ENCODE measurements at places on chromosomes 1 and 21.

GRCh38 chr1:92968138-92969032, 7.1 kb upstream of the DIPK1A start:
- DNase-seq, result no peak

DNA sequence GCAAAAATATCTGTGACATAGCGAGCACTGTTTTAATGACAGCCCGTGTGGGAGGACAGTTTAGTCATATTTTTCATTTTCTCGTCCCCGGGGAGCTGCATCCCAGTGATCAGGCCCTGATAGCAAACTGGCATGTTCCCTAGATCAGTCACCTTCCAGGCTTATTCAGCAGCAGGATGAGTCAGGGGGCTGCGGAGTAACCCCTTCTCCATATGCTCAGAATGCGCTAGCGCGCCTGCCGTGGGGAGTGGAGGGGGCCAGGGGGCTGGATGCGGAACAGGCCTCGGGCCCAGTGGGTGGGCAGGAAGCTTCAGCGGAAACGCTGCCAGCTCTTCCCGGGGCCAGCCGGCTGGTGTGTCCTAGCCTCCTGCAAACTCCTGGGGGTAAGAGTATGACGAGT, 94.0 kb downstream of the KCND3 start:
- no peak for DNase-seq

- DNase-seq, result no peak
Observed at GRCh38 chr1:72432645-72433267, 150.4 kb upstream of the NEGR1 start.

DNA sequence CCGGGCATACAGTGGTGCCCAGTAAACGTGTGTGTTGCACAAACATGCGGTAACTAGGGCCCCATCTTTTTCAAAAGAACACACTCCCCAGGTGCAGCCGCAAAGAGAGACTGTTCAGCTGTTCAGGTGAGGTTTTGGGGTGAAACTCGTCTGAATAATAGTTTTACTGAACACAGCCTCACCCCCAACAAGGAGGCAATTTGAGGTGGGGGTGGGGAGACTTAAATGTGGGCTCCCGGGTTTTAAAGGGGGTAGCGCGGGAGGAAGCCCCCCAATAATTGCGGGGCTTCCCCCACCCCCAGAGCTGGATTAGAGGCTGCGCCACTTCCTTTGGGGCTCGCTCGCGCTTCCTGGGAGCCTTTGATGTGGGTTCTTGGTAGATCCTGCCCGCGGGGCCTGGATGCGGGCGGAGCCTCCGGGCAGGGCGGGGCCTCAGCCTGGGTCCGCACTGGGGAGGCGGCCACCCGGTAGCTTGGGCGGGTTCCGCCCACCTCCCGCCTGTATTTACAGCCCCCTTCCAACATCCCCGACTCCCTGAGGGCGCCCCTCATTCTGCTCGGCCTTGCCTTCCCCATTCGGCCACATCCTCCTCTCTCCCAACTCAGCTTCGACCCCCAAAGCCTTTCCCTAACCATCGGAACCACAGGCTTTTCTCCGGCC, 6.4 kb upstream of the EPHA2 start:
- DNase-seq, result peak; percentile 39

- no peak for DNase-seq
Observed at GRCh38 chr1:41723786-41724185, 194.9 kb downstream of the HIVEP3 start.

DNA sequence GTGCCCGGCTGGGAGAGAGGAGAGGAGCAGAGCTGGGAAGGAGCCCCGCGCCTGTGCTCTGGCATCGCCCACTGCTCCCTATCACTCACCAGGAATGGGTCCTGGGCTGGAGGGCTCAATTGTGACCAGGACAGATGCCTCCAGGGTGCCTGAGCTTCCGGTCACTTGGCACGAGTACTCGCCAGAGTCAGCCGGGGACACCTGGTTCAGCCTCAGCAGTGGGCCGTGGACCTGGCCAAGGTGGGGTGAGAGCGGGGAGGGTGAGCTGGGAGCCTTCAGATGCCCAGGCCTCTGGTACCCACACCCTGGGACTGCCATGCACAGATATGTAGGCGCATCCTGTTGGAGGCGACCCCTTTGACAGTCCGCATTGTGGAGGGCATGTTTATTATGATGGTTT, 31.1 kb downstream of the LDLRAD2 start:
- DNase-seq, result no peak

GRCh38 chr21:31872452-31873274, at the start of gene HUNK:
Gene HUNK (plus strand): TSS chr21:31873020. CDS start chr21:31873675, 655 bp downstream.
- DNase-seq, result no peak

GRCh38 chr1:93675271-93675670, 6.4 kb downstream of the BCAR3 start:
- DNase-seq, result no peak

- DNase-seq, result no peak
Observed at GRCh38 chr1:196660272-196660671, 8.4 kb downstream of the CFH start.

DNA sequence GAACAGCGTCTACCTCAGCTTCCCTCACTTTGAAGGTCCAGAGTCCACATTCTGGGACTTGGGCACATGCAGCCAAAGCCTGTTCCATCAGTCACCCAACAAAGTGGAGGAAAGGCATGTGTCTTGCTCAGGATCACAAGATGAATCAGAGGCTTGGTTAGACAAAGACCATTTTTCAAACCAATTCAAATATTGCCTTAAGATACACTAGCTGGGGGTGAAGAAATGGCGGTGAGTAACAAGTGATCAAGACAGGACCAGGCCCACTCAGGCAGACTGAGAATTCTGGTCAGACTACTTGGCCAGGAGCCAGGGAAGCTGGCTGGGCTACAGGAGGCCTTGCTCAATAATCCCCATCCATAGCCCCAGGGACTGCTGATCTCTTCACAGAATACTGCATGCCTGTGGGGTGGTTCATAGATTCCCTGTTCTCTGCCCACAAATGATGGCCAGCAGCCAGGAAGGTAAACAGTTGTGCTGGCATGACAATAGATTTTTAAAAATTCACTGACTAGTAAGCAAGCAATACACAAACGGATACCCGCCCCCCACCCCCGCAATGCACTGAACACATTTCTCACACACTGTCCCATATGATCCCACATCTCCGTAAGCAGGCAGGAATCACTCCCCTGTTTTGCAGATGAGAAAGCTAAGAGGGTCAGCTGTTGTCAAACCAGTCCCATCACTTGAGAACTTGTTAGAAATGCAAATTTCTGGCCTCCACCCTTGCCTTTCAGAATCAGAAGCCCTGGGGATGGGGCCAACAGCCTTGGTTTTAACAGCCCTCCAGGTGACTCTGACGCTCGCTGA, 27.2 kb downstream of the ERI3 start:
- DNase-seq, result no peak

GRCh38 chr1:102899935-102900334, 208.4 kb downstream of the COL11A1 start:
- no peak for DNase-seq

- DNase-seq, result no peak
Observed at GRCh38 chr1:199907361-199907760, 120.1 kb upstream of the NR5A2 start.

DNA sequence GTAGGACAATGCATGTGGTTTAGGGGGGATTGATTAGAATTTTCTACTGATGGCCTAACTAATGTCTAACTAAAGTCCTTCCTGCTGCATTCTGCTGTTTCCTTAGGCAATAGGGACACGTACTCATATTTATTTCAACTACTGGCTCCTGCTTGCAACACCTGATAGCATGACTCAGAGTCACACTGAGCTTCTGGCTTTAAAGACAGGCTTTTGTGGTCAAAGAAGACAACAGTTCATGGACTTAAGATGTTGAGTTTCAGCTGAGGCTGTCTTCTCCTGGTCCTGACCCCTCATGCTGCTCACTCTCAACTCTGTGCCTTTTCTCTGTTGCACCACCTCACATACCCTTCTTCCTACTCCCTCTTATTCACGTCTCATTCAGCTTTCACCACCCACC, 29.1 kb upstream of the TRABD2B start:
- DNase-seq, result no peak

- no peak for DNase-seq
Observed at GRCh38 chr1:183093786-183094298, 70.6 kb downstream of the LAMC1 start.

DNA sequence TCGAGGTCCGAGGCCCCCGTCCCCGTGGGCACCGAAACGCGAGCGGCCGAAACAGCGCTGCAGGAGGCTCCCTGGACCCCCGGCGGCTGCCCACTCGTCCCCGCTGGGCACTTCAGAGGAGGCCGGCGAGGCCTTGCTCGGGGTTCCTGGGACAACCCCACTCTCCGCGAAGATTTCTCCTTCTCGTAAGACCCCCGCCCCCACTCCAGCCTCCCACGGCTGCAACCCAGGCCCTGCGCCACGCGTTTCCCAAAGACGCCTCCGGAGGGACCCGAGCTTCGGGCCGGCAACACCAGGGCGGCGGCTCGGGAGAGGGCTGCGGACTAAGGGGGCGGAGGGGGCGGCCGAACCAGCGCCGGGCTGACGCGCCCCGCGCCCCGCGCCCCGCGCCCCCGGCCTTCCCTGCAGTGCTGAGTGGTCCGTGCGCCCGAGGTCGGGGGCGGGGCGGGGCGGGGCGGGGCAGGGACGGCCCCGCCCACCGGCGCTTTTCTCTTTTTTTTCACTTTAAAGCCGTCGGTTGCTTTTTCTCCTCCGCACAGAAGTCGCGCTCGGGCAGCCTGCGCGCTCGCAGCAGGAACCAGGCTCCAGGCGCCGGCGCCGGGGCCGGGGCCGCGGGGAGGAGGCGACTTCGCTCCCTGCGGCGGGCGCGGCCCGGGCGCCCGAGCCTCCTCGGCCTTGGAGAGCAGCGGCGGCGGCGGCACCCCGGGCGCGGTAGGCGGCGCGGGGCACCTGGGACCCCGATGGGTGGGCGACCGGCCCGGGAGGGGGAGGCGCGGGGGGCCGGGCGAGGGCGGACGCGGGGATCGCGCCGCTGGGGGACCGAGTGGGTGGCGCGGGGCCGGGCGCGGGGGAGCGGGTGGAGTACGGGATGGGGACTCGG, at the start of gene SPSB1:
Gene SPSB1 (plus strand): TSS at position 534 of the 880 bp plus-strand sequence. CDS start 62,998 bp downstream, outside the sequence.
- peak; percentile 63 for DNase-seq

GRCh38 chr1:224565186-224565585, 50.9 kb upstream of the CNIH3 start:
- DNase-seq, result no peak

DNA sequence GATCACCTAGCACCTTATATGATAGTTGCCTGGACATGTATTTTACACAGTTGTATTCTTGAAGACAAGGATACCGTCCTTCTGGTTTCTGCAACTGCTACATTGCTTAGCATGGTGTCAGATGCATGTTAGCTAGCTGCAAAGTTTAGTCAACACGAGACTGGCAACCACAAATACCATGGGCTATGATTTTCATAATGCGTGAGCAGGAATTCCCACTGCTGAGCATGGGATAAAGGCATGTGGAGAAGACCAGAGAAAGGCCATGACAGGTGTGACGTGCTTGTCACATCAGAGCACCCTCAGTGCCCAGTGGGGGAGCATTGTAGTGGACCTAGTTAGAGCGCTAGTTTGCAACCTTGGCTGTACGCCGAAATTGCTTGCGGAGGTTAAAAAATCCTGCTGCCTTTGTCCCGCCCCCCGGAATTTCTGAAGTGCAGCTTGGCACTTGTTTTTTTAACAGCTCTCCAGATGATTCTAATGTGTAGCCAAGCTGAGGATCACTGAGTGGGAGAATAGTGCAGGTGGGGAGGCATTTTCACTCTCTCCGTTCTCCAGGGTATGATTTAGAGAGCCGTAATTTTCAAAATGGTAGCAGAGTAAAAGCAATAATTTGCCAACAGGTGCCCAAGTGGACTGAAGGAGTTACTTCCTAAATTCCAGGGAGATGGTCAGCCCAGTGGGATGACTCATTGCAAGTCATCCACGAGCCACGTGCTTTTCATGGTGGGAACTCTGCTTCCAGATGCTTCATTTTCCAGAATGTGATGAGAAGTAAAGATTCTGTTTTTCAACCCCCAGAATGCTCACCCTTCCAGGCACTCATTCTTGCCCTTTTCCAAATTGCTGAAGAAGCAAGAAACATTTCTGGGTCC, 81.0 kb downstream of the CNIH3 start:
- no peak for DNase-seq

GRCh38 chr1:213103377-213104306, 52.6 kb downstream of the RPS6KC1 start:
- DNase-seq, result no peak

- no peak for DNase-seq
Observed at GRCh38 chr1:40390857-40391256, 17.3 kb downstream of the SMAP2 start.

DNA sequence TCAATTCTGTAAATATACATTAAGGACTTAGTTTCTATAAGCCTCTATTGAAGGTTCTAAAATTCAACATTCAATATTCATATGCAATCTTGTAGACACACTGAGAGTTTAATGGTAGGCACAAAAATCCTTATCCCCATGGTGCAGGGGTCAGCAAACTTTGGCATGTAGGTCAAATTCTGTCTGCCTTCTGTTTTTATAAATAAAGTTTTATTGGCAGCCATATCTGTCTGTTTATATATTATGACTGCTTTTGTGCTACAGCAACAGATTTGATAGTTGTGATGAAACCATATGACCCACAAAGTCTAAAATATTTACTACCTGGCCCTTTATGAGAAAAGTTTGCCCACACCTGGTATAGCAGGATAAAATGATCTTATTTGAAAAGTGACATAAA, 91.2 kb upstream of the PPIH start:
- no peak for DNase-seq

DNA sequence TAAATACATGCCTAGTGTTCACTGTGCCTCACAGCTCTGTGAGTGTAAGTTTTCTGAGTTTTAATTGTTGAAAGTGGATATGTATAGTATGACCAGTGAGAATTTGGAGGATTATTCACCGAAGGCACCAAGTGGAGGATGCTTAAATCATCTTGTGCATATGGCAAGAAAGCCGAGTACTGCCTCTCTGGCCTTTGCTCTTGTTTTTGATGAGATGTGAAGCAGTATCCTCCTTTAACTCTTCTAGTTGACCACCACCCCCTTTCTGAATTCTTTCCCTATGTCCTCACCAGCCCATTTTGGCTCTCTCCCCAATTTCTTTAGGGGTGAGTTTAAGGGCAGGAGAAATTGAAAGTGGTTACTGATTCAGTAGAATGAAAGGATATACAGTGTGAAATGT, 130.4 kb downstream of the SYT2 start:
- DNase-seq, result no peak

- no peak for DNase-seq
Observed at GRCh38 chr1:107669996-107670395, 295.0 kb downstream of the VAV3 start.

DNA sequence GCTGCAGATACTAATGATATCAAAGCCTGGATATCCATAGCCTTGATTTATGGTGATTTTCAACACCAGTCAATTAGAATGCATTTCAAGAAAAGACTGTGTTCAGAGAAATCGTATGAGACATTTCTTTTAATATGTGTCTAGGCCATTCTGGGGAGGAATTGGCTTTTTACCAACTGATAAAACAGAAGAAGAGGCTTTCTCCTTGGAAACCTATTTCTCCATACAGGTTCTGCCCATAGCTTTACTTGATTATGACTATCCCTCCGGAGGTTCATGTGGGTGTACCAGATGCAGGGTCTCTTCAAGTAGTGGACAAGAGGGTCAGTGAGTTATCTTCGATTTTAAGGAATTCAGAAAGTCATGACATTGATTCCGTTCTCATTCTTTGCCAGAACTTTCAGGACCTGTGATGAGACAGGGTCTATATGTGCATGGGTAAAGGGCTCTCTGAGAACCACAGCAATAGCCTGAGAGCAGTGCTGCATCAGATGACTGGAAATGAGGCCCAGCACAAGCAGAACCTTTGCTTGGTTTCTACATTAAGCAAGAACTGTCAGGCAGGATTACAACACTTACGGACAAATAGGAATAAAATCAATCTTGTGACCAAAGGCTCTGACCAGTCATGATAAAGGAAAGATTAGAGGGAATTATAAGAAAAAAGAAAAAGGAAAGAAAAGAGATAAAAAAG, 263.7 kb upstream of the SGIP1 start:
- no peak for DNase-seq

- DNase-seq, result no peak
Observed at GRCh38 chr1:106727171-106727570, 329.3 kb upstream of the PRMT6 start.

All from activated CD4-positive, alpha-beta T cell treated with anti-CD3 and anti-CD28 coated beads for 1 hour (primary cell).